Stimulated activated CD8-positive, alpha-beta memory T cell treated with anti-CD3 and anti-CD28 coated beads, Interleukin-4, amount 100 ng/mL, for 24 hours (primary cell): ENCODE measurements at places on chromosomes 11 and 22.

DNA sequence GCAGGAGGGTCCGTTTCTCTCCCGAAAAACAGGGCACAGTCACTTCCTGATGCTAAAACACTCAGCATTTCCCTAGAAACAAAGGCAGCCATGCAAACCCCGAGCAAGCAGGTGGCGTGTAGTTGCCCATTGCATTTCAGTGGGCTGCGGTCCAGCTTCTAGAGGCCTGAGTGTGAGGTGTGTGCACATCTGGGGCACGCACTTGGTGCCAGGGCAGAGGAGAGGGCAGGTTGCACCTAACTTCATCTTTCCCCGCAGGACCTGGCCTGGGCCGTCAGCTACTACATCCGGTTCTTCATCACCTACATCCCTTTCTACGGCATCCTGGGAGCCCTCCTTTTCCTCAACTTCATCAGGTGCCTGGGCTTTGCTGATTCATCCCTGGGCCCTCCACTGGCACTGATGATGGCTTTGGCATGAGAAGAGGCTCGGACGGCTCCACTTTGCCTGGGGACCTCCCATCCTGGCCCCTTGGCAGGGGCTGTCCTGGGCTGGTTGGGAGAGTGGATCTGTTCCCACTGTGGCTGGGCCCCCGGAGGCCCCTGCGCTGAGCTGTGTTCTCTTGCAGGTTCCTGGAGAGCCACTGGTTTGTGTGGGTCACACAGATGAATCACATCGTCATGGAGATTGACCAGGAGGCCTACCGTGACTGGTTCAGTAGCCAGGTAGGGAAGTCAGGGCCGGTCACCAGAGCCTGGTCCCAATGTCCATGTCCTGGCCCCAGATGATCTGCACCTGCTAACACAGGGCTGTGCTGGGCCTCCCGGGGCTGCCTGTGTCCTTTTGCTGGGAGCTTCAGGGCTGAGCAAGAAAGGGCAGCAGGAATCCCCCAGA is 28.4 kb downstream of the FADS3 start:
- no peak for DNase-seq

GRCh38 chr22:22508274-22509176 is at the start of gene ZNF280B:
ZNF280B (minus strand) TSS chr22:22508742; CDS start chr22:22489398, 19,344 bp downstream.
- DNase-seq = peak; percentile 77

DNA sequence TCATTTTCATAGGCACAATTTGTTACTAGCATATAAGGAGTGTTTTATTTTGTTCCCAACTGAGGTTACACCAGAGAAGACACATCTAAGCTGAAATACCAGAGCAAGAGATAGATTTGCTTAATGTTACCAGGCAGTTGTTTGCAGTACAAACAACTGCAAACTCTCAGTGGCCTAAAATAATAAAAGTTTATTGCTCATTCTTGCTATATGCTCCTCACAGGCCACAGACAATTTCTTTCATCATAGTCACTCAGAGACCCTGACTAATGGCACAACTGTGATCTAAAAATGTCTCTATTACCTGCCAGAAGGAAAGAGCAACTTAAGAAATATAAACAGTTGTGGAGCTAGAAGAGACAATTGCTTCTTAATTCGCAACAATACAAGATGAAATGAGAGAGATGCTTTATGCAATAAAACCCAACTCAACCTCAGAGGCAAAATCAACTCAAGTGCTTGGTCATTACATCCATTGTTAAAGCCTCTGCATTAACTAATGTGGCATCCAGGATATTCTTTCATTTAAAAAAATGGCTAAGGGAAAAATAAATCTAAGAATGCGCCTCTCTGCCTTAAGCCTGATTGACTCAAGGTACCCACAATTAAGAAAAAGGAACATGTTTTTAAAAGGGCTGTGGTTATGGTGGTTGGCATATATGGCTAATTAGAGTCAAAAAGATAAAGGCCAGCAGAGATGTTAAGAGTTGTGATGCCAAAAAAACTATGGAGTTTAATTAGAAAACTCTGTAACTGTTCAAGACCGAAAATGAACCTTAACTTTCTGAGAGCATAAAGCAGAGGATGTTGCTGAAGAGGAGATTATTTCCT is 103.7 kb downstream of the CD44 start:
- DNase-seq = no peak

- no peak for DNase-seq
These were observed 26.1 kb downstream of the TCIRG1 start for GRCh38 chr11:68064926-68065325.

GRCh38 chr11:118090545-118091162 is 3.9 kb upstream of the SMIM35 start:
- DNase-seq = no peak

GRCh38 chr11:26958005-26958701 is 35.8 kb upstream of the FIBIN start:
- DNase-seq = no peak

DNA sequence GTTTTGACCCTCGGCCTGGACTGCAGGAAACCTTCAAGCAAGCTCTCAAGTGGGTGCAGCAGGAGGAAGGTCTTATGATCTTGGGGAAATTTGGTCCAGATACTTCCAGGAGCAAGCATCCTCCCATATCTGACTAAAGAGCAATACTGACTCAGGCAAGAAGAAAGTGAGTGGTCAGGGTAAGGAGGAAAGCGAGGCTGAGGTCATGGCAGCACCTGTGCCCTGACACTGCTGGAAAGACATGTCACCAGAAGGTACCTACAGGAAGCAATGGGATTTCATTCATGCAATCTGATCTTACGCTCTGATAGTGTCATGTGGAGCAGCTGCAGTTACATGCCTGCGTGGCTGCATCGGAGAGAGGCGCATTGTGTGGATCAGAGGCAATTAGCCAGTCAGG is 6.5 kb upstream of the TOP3B start:
- no peak for DNase-seq

- no peak for DNase-seq
These were observed 38.0 kb downstream of the JHY start for GRCh38 chr11:122920579-122920978.

- DNase-seq = no peak
These were observed 9.4 kb downstream of the PIK3IP1 start for GRCh38 chr22:31282748-31283468.

GRCh38 chr11:100066399-100066798 is 620.7 kb upstream of the ARHGAP42 start:
- DNase-seq = no peak

DNA sequence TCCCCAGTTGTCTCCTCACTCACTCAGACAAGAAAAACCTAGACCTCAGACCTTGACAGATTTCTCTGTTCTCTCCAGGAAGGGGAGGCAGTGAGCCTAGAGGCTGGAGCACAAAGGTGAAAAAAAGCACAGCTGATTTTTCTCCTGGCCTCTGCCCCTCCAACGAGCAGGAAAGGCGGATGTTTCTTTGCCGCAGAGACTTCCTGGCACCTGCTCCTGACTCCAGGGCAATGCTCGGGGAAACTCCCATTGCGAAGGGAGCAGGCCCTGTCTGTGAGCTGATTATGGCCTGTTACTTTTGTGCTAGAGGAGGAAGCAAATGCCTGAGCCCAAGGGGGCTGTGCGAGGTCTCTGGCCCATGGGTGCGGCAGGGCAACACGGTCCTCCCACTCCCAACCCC is 25.4 kb downstream of the MS4A10 start:
- no peak for DNase-seq

DNA sequence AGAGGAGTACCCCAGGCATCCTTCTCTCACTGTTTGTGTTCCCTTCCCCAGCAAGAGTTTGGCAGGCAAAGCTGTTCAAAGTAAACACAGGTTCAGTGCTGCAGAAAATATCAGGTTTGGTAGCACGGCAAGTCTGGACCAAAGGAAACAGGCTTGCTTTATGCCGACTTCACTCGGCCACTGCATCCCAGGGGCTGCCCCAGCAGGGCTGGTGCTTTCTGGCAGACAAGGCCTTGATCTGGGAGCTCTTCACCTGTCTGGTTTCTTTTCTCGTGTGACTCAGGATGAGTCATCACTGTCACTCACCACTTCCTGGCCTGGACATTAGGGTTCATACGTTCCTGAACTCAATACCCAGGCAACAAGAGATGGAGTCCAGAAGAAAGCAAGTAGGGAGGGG is 52.6 kb upstream of the NAV2 start:
- DNase-seq = no peak

GRCh38 chr22:20807315-20807752 is 33.4 kb downstream of the SERPIND1 start:
- no peak for DNase-seq

GRCh38 chr11:112616327-112617097 is 344.7 kb upstream of the NCAM1 start:
- DNase-seq = no peak

- DNase-seq = no peak
These were observed 72.1 kb downstream of the RNF169 start for GRCh38 chr11:74820763-74821162.
